Stimulated activated CD8-positive, alpha-beta memory T cell treated with anti-CD3 and anti-CD28 coated beads, Interleukin-4, amount 100 ng/mL, for 1 hour (primary cell): ENCODE measurements at places on chromosomes 3 and 15.

DNA sequence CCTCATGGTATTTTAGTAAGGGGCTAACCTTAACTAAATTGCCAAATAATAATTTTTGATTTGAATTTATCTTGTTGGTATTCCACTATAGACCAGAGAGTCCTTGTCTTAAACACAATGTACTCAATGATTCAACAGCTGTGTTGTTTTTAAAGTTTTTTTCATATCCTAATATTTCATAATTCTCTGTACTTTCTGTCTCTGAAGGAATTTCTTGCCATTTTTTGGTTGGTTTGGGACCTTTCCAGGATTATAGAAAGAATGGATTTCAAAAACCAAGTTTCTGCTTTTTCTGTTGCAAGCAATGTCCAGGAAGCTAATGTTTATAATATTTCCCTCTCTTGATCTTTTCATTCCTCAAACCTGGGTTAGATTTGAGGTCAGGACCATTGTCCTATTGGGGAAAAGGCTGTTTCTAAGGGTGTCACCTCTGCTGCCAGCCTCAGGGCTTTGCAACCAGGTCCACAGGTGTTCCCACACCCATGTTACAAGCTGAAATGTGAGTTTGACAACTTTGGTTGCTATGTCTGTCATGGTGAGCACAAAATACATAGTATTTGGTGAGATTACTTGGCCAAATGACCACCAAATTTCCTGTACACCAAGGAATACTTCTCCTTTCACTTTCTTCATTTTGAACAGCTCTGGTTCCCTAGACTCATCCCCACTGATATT is 363.7 kb upstream of the RGMA start:
- no peak for DNase-seq

DNA sequence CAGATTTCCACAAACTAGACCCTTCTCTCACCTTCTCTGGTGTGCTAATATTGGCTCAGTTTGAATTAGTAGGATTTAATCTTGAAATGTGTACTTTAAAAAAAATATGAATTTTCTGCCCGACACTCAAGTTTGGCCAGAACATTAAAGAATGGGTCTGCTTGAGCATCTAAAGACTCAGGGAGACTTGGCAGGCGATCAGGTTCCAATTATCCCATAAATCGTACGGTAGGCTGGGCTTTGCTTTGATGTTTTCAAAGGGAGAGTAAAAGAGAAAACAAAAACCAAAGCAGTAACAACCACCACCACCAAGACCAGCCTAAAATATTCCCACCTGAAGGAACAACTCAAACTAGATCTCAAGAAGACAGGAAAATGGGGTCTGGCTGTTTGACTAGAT is 230.8 kb downstream of the EBLN2 start:
- no peak for DNase-seq

GRCh38 chr15:71154607-71155200 is 39.4 kb downstream of the THSD4 start:
- no peak for DNase-seq

DNA sequence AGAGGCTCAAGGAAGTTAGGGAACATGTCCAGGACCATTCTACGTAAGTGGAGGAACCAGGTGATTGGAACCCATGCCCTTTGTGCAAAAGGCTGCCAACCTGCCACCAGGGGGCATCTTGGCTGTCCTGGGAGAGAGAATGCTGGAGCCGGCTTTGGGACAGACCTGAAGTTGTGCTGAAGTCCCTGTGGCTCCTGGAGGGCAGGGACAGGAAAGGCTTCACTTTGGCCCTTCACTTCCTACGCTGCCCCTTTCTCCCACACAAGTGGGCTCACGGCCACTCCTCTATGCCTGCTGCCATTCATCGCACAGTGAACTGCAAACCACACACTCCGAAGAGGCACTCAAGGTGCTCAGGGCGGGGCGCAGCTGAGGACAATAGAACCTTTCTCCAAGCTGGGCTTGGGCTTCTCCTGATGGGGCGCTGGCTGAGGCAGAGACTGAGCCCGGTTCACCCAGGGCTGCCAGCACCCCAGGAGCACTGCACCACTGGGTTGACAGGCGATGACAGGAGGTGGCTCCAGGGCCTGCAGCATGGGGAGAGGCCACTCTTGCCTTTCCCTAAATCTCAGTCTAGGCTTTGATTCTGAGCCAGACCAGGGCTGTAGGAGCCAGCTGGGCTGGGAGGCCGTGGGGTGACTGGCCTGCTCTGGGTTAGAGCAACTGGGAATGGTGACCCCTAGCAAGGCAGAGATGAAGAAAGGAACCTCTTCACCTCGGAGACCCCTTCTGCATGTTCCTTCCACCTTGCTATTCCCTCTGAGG is 8.4 kb downstream of the SHF start:
- DNase-seq: peak; percentile 35

GRCh38 chr3:138914870-138915502 is 32.0 kb downstream of the FOXL2 start:
- no peak for DNase-seq

GRCh38 chr15:39896846-39897245 is 23.2 kb downstream of the GPR176 start:
- no peak for DNase-seq
